ENCODE measurements at places on chromosomes 12 and 14. TPM values are rescaled to one million over a fixed set of nuclear protein-coding genes. Genes with fewer than 3 reads are reported as not detected.
A peak's percentile ranks its signal among the peaks of the same experiment; 100 is the strongest.

- DNase-seq, result no peak
Observed at GRCh38 chr12:96501908-96502307, 12.5 kb downstream of the CFAP54 start.

DNA sequence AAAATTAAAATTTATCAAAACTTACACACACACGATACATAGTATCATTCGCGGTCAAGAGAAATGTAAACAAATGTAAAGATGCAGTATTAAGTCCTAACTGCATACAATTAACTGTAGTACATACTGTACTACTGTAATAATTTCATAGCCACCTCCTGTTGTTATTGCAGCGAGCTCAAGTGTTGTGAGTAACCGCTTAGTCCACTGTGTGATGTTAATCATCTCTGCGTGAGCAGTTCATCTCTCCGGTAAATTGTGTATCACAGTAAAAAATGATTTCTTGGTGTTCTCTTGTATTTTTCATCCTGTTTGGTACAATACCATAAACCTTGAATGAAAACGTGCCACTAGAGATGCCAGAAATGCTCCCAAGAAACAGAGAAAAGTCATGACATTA, 6.5 kb downstream of the EPS8 start:
- no peak for DNase-seq

DNA sequence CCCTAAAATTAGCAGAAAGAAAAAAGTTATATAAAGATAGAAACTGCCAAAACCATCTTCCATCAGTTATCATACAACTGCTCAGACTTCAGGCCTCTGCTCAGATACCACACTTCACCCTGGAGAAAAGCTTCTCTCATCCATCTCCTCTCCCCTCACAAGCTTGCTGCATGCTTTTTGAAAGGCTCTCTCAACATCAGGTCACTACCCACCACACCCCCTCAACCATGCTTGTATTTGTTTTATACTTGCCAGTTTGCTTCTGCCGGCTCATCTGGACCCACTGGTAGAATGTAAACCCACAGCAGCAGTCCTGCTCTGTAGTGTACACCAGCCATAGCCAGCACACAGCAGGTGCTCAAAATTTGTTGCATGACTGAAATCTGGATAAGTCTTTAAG, 8.8 kb downstream of the PPP1CC start:
- DNase-seq, result no peak

GRCh38 chr14:53541411-53541810, 388.3 kb upstream of the DDHD1 start:
- peak; percentile 30 for DNase-seq

GRCh38 chr14:57974896-57975295, 109.0 kb upstream of the SLC35F4 start:
- no peak for DNase-seq

DNA sequence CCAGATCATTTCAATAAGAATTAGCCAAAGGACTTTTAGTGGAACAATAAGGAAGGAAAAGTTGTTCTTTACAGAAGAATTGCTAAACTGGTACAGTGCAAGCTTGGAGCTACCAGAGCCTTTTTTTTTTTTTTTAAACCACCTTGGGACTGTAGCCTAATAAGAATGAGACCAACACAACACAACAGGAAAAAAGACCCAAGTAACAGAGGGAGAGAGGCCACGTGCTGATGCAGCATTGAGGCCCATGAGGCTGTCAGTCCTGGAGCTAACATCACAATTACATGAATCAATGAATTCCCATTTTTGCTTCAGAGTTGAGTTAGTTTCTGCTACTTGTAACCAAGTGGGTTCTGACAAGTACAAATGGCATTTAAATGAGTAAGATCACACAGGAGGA, 149.0 kb upstream of the EEA1 start:
- no peak for DNase-seq

DNA sequence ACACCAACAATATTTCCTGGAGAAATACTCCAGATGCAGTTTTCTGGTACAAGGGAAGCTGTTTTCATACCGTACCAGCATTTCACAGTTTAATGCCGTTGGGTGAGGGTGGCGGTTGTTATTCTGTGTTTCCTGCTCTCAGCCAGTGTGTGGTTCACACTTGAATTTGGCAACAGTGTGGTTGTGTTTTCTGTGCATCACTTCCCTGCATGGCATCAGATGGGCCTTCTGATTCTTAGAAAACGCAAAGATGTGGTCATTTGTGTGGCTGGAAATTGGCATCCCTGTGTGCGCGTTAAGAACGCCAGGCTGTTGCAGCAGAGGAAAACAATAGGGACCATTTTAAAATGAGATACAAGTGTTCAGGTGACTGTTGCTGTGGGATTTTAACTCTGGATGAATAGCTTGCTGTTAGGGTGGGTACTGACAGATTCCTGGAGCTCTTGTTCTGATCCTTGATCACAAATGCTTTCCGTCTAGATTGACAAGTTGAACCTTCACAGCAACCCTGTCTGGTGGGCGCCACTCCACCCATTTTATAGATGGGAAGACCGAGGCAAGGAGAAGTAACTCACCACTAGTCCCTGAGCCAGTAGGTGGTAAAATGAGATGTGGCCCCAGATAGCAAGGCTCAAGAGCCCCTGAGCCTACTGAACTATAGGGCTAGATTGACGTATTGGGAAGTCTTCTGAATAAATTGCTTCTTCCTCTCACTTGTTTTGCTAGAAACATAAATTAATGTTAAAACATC, 231.2 kb downstream of the CHST11 start:
- no peak for DNase-seq

GRCh38 chr14:104752423-104752734, 568 bp upstream of the SIVA1 start:
- DNase-seq, result no peak

GRCh38 chr12:58906917-58907316, 13.4 kb downstream of the LRIG3 start:
- peak; percentile 8 for DNase-seq

DNA sequence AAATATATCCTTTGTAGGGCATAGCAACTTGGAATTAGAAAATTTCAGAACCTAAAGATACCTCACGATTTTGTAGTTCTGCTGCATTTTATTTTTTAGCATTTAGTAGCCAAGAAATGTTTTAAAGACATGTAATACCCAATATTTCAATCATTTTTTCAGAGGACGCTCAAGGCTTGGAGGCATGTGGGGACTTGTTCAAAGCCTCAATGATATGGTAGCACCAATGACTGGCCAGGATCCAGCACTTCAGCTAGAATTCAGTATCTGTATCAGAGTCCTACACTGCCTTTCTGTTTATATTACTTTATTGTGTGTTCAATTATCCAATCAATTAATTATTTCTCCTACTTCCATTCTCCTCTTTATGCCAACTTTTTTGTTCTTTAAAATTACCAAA, 154.8 kb upstream of the NEDD1 start:
- no peak for DNase-seq

- no peak for DNase-seq
Observed at GRCh38 chr14:102264775-102265174, 40.2 kb downstream of the MOK start.

GRCh38 chr14:51792809-51793208, 67.6 kb upstream of the GNG2 start:
- DNase-seq, result no peak

- peak; percentile 45 for DNase-seq
Observed at GRCh38 chr12:93441081-93441616, 598 bp downstream of the UBE2N start.

- DNase-seq, result no peak
Observed at GRCh38 chr14:54931101-54931500, 28.5 kb upstream of the GCH1 start.

GRCh38 chr12:89765959-89766824, 57.6 kb upstream of the ATP2B1 start:
- no peak for DNase-seq

- peak; percentile 17 for DNase-seq
Observed at GRCh38 chr12:113049976-113050742, 6.4 kb upstream of the DTX1 start.

GRCh38 chr14:104800771-104801519, at the start of gene ZBTB42:
Gene ZBTB42 (plus strand): TSS chr14:104801101. CDS start chr14:104801198, 97 bp downstream.
- peak; percentile 53 for DNase-seq

- DNase-seq, result no peak
Observed at GRCh38 chr12:50256761-50257160, 26.6 kb downstream of the LIMA1 start.

DNA sequence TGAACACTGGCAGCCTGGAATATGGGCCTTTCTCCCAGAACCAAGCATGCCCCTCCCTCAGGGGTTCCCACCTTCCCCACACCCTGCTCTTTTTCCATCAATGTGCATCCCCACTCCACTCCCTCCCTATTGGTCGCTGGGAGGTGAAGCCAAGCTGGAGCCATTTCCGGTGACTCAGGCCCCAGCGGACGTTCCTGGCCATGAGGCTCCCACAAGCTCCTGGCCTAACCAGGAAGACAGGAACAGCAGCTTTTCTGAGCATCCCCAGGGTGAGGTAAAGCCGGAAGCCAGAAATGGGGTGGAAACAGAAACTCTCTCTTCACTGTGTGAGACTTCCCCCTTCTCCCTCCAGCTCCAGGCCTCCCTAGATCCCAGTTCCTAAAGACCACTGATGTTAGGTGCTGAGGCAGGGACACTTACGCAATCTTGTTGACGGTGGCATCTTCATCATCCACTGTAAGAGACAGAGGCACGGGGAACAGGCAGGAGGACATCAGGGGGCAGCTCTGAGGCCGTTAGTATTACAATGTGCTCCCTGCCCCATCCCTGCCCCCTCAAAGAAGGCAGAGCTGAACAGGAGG, 5.1 kb downstream of the LMBR1L start:
- DNase-seq, result peak; percentile 92

SERPINA9 gene
- not detected for total RNA-seq

IFT43 gene
- total RNA-seq, result 22.6 TPM

CFAP251 gene
- total RNA-seq, result 2.6 TPM

TAS2R14 gene
- total RNA-seq, result 0.87 TPM

IRF2BPL gene
- 5.4 TPM for total RNA-seq

ANG gene
- 7.2 TPM for total RNA-seq

GRIP1 gene
- not detected for total RNA-seq

JAG2 gene
- 51.6 TPM for total RNA-seq

TPPP2 gene
- total RNA-seq, result not detected

All from lung microvascular endothelial cell (primary cell).